Thoracic aorta (tissue), 2 donors: ENCODE measurements at places on chromosomes 16 and 17. TPM values are rescaled to one million over a fixed set of nuclear protein-coding genes. Genes with fewer than 3 reads are reported as not detected.

GRCh38 chr16:2008631-2009163 is 924 bp downstream of the ZNF598 start:
- no peak for DNase-seq

GRCh38 chr16:88532434-88533241 is 37.6 kb upstream of the ZC3H18 start:
- no peak for DNase-seq

DNA sequence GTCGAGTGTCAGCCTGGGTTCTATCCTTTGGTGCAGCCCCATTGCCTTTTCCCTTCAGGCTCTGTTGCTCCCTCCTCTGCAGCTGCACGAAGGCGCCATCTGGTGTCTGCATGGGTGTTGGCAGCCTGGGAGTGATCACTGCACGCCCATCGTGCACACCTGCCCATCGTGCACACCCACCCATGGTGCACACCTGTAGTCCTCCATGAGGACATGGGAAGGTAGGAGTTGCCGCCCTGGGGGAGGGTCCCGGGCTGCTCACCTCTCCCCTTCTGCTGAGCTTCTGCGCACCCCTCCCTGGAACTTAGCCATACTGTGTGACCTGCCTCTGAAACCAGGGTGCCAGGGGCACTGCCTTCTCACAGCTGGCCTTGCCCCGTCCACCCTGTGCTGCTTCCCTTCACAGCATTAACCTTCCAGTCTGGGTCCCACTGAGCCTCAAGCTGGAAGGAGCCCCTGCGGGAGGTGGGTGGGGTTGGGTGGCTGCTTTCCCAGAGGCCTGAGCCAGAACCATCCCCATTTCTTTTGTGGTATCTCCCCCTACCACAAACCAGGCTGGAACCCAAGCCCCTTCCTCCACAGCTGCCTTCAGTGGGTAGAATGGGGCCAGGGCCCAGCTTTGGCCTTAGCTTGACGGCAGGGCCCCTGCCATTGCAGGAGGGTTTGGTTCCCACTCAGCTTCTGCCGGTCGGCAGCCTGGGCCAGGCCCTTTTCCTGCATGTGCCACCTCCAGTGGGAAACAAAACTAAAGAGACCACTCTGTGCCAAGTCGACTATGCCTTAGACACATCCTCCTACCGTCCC is 2.9 kb downstream of the CTRL start:
- no peak for DNase-seq

- no peak for DNase-seq
Measured at GRCh38 chr16:30335598-30336474, 19.3 kb downstream of the CD2BP2 start.

GRCh38 chr17:21452377-21453143 is 76.4 kb downstream of the KCNJ12 start:
- no peak for DNase-seq

- no peak for DNase-seq
Measured at GRCh38 chr17:9414471-9414870, 161.1 kb downstream of the STX8 start.

- DNase-seq: no peak
Measured at GRCh38 chr17:19750020-19750572, 2.0 kb upstream of the ALDH3A1 start.

GRCh38 chr17:72463287-72464102 is 342.7 kb downstream of the SOX9 start:
- DNase-seq: no peak

DNA sequence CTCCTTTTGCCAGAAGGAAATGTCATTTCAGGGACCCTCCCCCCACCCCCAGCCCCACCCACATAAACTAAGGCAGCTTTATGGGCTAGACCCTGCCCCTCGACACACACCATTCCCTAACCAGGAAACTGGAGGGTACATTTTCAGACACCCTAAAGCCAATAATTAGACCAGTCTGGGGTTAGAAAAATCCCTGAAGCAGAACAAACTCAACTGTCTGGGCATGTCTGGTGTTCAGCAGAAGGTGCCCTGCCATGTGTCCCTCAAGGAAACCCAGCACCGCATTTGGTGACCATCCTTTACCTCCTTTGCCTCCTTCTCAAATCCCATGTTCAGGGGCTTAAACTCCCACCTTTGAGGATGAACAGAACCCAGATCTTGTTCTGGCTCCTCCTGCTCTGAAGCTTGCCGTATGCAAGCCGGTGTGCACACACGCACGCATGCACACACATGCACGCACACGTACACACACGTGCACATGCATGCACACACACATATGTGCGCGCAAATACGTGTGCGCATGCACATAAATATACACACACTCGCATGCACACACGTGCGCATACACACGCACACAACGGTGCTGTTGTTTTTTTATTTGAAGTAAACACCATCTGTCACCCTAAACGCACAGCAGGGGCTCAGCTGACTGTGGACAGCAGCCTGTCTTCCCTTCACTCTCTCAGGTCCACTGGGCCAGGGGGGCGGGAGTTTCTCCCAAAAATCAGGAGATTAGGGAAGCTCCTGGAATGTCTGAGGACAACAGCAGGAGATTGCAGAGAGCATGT is 156.8 kb upstream of the TNRC6C start:
- DNase-seq: no peak

DNA sequence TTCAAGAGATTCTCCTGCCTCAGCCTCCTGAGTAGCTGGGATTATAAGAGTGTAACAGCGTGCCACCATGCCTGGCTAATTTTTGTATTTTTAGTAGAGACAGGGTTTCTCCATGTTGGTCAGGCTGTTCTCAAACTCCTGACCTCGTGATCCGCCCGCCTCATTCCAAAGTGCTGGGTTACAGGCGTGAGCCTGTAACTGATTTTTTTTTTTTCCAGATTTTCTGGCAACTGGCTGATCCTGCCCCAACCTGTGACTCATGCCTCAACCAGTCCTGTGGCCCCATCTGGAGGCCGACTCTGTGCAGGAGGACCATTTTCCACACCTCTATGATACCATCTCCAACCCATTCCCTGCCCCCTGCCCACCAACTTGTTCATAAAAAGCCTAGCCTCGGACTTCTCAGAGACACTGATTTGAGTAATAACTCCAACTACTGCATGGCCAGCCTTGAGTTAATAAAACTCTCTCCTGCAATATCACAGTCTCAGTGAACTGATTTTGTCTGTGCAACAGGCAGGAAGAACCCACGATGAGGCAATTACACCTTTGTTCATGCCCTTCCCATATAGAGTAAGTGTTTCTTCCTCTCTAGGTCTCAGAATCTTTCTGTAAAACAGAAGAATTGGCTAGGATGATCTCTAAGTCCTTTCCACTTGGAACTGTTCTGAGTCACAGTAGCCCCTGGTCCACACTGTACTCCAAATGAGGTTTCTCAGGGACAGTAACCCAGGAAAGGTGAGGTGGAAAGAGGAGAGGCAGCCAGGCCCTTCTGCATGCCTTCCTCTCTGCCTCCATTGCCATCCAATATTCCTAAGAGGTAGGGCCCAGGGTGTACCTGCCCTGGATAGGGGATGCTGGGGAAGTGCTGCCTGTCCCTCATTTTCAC is 8.8 kb upstream of the CNOT1 start:
- no peak for DNase-seq

DNA sequence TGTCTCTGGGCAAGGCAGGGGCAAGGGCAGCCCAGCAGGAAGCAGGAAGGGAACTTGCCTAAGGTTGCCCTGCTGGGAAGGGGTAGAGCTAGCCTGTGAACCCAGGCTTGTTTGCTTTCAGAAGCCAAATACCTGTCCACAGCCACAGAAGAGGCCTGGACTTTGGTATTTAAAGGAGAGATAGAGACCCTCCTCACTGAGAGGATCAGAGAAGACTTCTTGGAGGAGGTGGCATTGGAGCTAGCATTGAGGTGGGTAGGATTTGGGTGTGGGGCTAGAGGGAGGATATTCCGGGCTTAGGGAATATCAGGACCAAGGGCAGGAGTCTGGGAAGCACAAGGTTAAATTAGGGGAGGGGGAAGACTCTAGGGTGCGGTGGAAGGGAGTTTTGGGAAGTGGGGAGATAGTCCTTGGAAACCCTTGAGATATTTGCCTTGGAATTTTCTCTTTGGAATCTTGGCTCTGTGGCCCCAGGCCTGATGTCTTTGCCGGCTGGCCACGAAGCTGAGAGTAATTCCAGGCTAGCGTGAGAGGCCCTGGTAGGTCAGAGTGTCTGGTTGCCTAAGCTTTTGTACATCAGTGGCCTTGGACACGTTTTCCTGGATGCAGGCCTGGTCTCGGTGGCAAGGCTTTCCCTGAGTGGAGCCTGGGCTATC is 13.1 kb upstream of the ETV4 start:
- no peak for DNase-seq

- no peak for DNase-seq
Measured at GRCh38 chr16:82259731-82260130, 89.7 kb upstream of the MPHOSPH6 start.

- no peak for DNase-seq
Measured at GRCh38 chr17:81810476-81810875, 6.5 kb downstream of the GCGR start.

DNA sequence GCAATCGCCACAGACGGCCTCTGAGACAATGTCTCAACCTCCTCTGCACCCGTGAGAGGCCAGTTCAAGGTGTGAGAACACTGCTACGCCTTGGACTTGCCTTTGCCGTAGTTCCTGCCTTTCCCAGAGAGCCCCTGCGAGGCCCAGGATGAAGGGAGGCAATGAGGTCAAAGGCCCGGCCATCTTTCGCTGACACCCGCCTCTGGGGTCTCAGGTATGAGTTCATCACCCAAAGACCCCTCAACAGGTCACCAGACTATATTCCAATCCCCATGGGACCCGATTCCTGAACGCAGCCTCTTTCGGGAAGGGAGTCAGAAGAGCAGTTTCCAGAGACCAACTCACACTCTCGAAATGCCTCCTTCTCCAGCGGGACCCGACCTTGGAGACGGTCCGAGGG is 573.5 kb downstream of the KCNJ18 start:
- DNase-seq: no peak

- DNase-seq: no peak
Measured at GRCh38 chr17:71464751-71465150, 656.1 kb upstream of the SOX9 start.

- DNase-seq: no peak
Measured at GRCh38 chr16:57608462-57609113, 19.8 kb upstream of the ADGRG1 start.

DNA sequence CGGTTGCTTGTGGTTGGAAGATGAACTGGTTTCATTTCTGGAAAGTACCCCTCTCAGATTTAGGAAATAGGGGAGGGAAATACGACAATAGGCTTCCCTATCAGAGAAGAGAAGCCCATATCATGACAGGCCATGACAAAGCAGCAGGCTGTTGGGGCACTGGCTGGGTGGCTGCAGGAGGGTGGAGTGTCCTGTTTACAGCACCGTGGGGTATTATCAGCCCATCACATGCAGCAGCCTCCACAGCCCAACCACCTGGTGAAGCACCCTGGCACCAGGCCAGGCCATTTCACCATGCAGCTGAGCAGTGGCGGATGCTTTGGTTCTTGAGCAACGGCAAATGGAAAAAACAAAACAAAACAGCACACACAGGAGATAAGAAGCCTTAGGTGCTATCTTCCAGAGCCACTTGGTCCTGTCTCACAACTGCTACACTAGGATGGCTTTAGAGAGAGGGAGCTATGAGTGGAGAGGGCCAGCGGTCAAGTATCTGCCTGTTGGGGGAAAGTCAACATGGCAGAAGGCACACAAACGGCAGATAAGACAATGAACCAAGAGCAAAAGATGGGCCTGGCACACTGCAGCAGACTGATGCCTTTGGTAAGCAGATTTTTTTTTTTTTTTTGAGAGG is 24.2 kb downstream of the FAM117A start:
- DNase-seq: peak; percentile 26

GRCh38 chr17:82170412-82170961 is 42.2 kb downstream of the CCDC57 start:
- no peak for DNase-seq

GRCh38 chr17:17538417-17539391 is 42.5 kb upstream of the RASD1 start:
- no peak for DNase-seq

DNA sequence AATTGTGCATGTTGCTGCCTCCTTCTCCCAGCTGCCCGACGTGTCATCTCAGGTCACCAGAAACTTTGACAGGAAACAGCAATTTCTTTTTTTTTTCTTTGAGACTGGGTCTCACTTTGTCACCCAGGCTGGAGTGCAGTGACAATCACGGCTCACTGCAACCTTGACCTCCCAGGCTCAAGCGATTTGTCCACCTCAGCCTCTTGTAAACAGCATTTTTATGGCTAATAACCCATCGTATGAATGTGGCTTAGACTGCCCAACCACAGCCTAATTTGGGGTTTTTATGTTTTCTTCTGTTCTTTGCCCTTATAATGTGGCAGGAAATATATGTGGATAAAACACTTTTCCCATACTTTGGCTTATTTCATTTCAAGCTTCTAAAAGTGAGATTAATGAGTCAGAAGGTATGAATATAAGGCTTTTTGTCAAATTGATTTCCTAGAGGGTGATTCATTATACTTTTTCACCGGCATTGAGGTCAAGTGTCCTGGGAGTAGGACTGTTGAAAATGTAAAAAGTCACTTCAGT is 31.0 kb upstream of the SLC5A10 start:
- no peak for DNase-seq

DNA sequence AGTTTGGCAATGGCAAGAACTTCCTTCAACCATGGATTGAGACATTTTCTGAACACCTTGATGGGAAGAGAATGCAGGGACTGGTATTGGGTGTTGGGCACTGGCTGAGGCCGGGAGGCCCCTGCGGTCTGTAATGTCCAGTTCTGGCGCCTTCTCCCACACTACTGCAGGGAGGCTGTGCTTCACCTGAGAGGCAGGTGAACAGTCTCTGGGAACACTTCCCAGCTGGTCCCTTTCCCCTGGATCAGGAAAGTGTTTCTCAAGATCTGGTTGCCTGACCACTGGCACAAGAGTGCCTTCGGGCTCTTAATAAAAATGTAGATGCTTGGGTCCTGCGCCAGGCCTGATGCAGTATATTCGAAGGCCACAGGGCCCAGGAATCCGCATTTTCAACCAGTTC is 28.5 kb upstream of the NAT9 start:
- no peak for DNase-seq

DNA sequence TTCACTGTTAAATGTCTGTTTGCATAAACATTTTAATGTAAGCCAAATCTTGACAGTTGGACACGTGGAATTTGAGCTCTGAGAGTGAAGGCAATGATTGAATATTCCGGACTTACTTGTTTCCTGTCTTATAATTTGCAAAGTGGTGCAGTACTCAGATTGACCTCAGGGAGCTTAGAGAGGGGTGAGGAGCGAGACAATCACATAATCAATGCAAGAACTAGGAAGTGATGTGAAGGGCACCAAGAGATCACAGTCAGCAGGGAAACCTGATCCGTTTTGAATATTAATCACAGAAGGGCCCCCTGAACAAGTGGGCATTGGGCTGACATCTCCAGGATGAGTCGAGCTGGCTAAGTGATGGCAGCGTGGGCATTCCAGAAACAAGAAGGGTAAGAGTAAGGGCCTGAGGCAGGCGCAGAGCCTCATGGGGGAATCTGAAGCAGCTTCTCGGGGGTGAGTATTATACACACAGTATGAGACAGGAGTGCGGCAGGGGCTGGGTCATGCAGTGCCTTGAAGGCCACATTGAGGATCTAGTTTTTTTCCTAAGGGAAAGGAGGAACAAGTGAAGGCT is 26.1 kb downstream of the TEX2 start:
- DNase-seq: no peak

SLC35G6 gene
- total RNA-seq: not detected

STH gene
- not detected for total RNA-seq

HOXB7 gene
- 0.63 TPM for total RNA-seq

LASP1 gene
- 219 TPM for total RNA-seq

TBKBP1 gene
- 19.1 TPM for total RNA-seq

TNFSF12 gene
- total RNA-seq: 54.6 TPM

NOG gene
- total RNA-seq: 0.81 TPM

P2RX5 gene
- total RNA-seq: 2.3 TPM

SHCBP1 gene
- 0.54 TPM for total RNA-seq

NPIPA8 gene
- not detected for total RNA-seq

FOXF1 gene
- total RNA-seq: 4.1 TPM
